Nephron progenitor cell (in vitro differentiated cells): ENCODE measurements at places on chromosomes 12 and 14.
A peak's percentile ranks its signal among the peaks of the same experiment; 100 is the strongest.

GRCh38 chr14:30840086-30840779 is 34.1 kb upstream of the COCH start:
- no peak for DNase-seq

DNA sequence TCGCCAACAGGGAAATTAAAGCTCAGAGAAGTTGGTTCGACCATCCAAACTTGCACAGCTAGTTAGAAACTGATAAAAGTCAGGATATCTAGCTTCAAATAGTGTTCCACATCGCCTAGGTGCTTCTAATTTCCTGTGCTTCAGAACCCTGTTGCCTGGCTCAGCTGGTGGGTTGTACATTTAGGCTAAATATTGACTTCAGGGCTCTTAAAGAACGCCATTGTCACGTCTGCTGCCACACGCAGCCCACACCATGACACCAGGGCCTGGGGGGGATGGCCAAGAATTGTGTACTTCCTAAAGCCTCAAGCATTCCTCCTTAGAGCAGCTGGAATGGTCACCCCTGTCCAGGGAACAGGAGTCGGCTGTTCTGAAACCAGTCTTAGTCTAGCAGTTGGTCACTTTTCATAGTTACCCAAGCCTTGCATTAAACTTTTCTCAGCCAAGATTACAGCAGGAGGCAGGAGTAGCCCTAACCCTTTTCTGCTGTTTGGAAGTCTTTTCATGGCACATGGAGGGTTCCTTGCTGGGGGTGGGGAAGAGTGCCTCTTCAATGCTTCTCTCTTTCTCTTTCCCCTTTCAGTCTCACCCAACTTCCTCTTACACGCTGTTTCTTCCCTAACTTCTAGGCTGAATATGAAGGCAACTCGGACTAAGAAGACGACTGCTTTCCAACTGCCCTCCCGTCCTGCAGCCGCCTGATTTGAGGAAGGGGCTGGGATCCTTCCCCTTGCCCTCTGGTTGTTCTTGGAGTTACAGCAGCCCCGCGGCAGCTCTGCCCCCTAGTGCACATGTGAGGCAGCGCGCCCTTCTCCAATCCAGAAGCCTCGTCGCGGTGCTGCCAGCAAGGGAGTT is 17.1 kb downstream of the FOS start:
- DNase-seq = peak; percentile 88

DNA sequence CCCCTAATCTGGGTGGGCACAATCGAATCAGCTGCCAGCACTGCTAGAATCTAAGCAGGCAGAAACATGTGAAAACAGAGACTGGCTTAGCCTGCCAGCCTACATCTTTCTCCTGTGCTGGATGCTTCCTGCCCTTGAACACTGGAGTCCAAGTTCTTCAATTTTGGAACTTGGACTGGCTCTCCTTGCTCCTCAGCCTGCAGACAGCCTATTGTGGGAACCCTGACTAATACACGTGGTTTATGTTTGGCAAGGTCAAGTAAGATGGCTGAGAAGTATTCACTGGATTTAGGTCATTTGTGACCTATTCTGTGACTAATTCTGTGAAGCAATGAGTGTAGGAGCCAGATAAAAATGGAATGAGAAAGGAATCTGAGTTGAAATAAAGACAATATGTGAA is 11.0 kb downstream of the GPR135 start:
- no peak for DNase-seq

- no peak for DNase-seq
These were observed 198.4 kb downstream of the KLHL28 start for GRCh38 chr14:44763356-44763755.

GRCh38 chr14:60311417-60311816 is 62.4 kb downstream of the PPM1A start:
- no peak for DNase-seq

GRCh38 chr12:85569261-85569660 is 266.9 kb downstream of the RASSF9 start:
- DNase-seq = no peak

DNA sequence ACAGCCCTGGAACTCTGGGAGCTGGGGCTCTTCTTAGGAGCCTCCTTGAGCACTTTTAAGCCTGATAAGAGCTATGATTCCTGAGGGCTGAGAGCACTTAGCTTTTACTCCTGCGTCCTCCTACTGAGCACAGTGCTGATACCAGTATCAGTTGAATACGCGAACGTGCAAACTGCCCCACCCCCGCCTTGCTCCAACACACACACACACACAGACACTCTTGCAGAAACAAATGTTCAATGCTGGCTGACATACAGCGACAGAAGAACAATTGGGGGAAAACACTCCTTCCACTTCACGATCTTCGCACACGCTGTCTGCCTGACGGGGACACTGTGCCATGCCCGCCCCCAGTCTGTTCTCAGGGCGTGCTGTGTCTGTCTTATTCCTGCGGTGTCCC is 57.2 kb upstream of the DLK1 start:
- DNase-seq = no peak
